ELR (cell line): ENCODE measurements at places on chromosomes 2 and 18.

DNA sequence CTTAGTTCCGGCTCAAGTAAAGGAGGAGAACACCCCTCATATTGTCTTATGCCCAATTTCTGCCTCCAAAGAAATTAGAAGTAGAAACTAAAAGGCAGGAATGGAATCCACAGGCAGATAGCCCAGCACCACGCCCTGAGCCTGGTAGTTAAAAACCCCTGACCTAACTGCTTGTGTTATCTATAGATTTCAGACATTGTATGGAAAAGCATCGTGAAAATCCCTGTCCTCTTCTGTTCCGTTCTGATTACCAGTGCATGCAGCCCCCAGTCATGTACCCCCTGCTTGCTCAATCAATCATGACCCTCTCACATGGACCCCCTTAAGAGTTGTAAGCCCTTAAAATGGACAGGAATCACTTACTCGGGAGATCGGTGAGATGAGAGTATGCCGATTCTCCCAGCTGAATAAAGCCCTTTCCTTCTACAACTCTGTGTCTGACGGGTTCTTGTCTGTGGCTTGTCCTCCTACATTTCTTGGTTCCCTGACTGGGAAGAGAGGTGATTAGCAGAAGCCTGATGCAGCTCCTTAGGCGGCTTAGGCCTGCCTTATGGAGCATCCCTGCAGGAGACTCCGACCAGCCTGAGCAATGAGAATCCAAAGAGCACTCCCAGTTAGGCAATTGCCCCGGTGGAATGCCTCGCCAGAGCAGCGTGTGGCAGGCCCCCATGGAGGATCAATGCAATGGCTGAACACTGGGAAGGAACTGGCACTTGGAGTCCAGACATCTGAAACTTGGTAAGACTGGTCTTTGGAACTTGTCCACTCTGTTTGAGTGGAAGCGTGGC is 362.6 kb upstream of the TCF4 start:
- DNase-seq = no peak

- DNase-seq = peak; percentile 8
These were observed 831.6 kb upstream of the CHAC2 start for GRCh38 chr2:52936029-52936428.

- DNase-seq = no peak
These were observed 176.3 kb downstream of the INHBB start for GRCh38 chr2:120522151-120522751.

DNA sequence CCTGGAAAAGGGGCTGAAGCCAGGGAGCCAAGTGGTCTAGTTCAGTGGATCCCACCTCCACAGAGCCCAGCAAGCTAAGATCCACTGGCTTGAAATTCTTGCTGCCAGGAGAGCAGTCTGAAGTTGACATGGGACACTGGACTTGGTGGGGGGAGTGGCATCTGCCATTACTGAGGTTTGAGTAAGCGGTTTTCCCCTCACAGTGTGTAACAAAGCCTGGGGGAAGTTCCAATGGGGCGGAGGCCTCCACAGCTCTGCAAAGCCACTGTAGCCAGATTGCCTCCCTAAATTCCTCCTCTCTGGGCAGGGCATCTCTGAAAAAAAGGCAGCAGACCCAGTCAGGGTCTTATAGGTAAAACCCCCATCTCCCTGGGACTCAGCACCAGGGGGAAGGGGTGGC is 144.4 kb downstream of the PTPRM start:
- DNase-seq = no peak

DNA sequence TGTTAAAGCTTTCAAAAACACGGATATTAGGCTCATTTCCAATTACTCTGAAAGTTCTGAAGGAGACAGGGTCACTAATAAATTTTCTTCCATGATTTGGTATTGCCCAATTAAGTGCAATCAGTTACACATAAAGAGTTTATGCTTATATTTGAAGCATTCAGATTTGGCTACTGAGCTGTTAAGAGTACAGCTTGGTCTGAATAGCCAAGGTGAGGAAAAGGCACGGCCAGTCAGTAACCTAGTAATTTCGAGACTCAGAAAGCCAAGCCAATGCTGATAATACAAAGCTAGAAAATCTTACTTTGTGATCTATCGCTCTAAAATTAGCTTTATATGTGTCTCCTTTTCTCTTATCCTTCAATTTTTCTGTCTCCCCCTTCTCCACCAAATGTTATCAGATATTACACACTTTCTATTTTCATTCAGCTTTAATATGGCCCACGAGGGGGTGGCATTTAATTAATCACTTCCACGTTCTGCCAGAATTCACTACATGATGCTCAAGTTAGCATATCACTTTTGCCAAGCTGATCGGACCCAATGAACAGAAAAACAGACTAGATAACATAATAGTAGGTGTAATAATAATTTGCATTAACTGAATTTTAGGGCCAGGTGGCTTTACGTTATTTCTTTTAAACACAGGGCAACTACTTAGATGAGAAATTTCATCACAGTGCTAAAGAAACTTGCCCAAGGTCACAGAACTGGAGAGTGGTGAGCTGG is 138.4 kb downstream of the TCF4 start:
- DNase-seq = no peak

DNA sequence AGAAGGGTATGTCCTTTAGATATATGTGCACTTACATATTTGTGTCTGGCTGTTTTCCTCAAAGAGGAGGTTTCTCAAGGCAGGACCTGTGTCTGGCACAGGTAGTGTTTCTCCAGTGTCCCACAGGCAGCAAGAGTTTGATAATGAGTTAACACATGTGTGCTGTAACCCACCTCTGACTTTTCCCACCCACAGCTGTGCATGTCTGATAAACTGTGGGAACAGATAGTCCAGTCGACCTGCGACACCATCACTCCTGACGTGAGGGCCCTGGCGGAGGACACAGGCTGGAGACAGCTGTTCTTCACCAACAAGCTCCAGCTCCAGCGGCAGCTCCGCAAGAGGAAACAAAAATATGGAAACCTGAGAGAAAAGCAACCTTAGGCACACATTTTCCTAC is 58.2 kb downstream of the SLC16A14 start:
- DNase-seq = no peak

GRCh38 chr2:116142644-116143227 is 1671.8 kb upstream of the DDX18 start:
- no peak for DNase-seq

- peak; percentile 76 for DNase-seq
These were observed 64.7 kb downstream of the GYPC start for GRCh38 chr2:126720638-126721037.

GRCh38 chr2:102000012-102000411 is 8.3 kb downstream of the IL1R2 start:
- no peak for DNase-seq

- no peak for DNase-seq
These were observed 78.5 kb downstream of the TANC1 start for GRCh38 chr2:159046966-159047365.

DNA sequence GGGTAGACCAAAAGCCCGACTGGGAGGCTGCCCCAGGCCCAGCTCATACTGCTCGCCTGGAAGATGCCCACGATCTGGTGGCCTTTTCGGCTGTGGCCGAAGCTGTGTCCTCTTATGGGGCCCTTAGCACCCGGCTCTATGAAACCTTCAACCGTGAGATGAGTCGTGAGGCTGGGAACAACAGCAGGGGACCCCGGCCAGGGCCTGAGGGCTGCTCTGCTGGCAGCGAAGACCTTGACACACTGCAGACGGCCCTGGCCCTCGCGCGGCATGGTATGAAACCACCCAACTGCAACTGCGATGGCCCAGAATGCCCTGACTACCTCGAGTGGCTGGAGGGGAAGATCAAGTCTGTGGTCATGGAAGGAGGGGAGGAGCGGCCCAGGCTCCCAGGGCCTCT is 61.7 kb downstream of the TET3 start:
- DNase-seq = no peak

DNA sequence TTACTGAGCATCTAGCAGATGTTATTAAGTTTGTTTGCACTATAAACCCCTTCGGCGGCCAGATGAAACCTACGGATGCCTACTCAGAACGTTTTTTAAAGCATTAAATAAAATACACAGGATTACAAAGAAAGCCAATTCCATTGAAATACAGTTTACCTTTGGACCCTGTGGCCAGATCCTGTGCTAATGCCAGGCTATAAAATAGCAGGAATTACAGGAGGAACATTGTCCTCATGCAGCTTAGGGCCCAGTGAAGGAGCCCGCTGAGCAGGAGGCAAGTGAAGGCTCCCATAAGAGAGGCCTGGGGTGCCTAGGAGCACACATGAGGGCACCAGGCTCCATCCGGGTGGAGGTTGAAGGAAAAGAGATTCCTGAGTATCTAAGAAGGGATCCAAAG is 310.4 kb downstream of the MTX2 start:
- no peak for DNase-seq

DNA sequence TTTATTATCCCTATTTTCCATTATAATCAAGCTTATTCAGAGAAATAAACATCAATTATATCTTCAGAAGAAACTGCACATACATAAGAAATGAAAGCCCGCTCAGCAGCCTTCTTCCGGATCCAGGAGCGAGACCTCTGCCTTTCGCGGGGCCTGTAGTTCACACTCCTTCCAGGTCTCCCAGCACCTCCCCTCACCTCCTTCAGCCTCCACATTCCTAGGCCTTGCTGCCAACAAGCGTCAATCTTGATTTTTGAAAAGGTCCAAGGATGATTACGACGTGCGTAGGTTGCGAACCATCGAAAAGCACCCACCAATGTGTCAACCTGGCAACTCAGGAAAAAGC is 355 bp upstream of the KIDINS220 start:
- no peak for DNase-seq

DNA sequence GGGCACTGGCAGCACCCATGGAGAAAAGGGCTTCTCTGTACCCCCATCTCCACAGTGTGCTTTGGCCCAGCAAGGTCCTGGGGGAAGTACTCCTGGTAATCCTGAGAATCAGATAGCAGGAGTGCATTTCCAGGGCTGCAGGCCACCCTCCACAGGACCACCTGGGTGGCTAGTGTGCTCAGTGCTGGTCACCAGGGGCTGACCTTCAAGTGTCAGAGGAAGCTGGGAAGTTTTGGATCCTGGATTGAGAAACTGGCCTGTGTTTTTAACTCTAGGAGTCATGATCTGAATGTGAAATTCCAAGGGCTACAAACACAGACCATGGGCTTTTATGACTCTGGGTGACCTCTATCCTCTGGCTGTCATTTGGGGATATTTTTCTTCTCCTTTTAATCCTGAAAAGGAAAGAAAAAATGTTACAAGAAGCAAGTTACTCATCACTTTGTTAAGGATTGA is 9.3 kb downstream of the RHOB start:
- DNase-seq = no peak

GRCh38 chr2:134581877-134582546 is 136.8 kb downstream of the TMEM163 start:
- DNase-seq = no peak

DNA sequence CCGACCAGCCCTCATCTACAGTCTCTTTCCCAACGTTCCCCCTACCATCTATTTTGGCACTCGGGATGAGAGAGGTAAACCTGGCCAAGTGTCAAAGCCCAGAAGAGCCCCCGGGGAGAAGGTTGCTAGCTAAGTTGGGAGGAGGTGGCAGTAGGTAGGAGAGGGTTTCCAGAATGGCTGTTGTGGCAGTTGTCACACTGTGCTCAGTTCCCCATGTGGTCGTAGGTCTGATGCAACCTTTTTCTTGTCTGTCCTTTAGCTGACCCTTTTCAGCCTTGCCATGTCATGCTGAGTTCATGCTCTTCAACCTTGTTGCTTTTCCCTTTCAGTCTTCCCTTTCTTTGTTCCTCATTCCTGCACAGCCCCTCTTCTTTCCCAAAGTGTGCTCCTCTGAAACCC is 34.5 kb downstream of the TTLL4 start:
- DNase-seq = no peak

GRCh38 chr2:42787424-42787787 is 5.0 kb downstream of the HAAO start:
- no peak for DNase-seq

- no peak for DNase-seq
These were observed 81.1 kb downstream of the BOLA3 start for GRCh38 chr2:74066491-74067203.

GRCh38 chr2:143192716-143193115 is 63.5 kb downstream of the ARHGAP15 start:
- no peak for DNase-seq

DNA sequence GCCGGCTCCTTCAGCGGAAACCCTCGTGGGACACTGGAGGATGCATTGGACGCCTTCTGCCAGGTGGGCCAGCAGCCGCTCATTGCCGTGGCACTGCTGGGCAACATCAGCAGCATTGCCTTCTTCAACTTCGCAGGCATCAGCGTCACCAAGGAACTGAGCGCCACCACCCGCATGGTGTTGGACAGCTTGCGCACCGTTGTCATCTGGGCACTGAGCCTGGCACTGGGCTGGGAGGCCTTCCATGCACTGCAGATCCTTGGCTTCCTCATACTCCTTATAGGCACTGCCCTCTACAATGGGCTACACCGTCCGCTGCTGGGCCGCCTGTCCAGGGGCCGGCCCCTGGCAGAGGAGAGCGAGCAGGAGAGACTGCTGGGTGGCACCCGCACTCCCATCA is 7.8 kb upstream of the CENPA start:
- no peak for DNase-seq

- no peak for DNase-seq
These were observed 332.6 kb downstream of the SUCLG1 start for GRCh38 chr2:84126530-84126929.

DNA sequence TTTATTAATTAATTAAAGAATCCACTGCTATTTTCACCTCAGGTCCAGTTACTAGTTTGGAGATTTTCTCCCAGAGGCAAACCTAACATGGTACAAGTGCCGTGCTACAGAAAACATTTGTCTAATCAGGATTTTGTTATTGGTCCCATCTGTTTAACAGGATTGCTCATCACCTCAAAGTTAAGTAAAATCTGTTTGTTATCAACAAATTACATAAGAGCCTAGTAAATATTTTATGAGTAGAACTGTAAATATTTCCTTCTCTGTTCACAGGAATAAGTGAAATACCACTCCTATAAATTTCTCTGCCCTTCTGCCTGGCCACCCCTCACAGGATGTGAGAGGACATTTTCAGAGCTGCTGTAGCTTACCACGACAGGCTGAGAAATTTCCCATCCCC is 200.2 kb downstream of the RAD51AP2 start:
- DNase-seq = no peak

GRCh38 chr2:82913566-82913965 is 1545.5 kb downstream of the SUCLG1 start:
- no peak for DNase-seq

DNA sequence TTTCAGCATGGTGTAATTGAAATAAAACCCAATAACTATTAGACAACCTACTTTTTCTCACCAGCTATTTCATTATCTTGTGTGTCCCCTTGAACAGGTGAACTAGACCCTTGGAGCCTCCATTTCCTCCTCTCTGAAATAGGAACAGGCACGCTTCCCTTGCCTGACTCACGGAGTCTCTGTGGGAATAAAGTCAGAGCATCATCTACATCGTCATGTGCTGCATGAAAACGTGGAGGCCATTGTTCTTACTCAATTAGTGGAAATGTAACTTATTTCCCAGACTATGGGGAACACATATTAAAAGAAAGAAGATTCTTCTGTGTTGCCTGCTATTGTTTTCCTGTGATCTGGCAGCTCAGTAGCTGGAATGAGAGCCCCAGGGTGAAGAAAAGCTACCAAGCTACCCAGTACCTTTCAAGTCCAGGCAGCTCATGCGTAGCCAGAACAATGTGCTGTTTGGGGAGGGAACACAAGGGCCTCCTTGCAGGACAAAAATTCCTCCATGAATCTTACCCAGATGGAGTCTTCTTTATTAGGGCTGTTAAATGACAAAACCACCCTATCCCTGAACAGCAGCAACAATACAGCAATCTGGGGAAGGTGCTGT is 59.8 kb downstream of the SOX11 start:
- DNase-seq = no peak
